ENCODE measurements at places on chromosomes 2 and 18. TPM values are rescaled to one million over a fixed set of nuclear protein-coding genes. Genes with fewer than 3 reads are reported as not detected.

Gene SRD5A2
- total RNA-seq = not detected

Gene AGAP1
- 2.2 TPM for total RNA-seq

Gene RHOB
- total RNA-seq = 7.5 TPM

Gene ZNF519
- total RNA-seq = 16.3 TPM

Measured in activated CD4-positive, alpha-beta T cell treated with anti-CD3 and anti-CD28 coated beads for 36 hours (primary cell).